ENCODE measurements at places on chromosomes 5 and 9. TPM values are rescaled to one million over a fixed set of nuclear protein-coding genes. Genes with fewer than 3 reads are reported as not detected.

The RELL2 gene
- polyA plus RNA-seq: 1.2 TPM

- DNase-seq: peak; percentile 83
Measured at GRCh38 chr9:14030375-14031059, 283.4 kb downstream of the NFIB start.

DNA sequence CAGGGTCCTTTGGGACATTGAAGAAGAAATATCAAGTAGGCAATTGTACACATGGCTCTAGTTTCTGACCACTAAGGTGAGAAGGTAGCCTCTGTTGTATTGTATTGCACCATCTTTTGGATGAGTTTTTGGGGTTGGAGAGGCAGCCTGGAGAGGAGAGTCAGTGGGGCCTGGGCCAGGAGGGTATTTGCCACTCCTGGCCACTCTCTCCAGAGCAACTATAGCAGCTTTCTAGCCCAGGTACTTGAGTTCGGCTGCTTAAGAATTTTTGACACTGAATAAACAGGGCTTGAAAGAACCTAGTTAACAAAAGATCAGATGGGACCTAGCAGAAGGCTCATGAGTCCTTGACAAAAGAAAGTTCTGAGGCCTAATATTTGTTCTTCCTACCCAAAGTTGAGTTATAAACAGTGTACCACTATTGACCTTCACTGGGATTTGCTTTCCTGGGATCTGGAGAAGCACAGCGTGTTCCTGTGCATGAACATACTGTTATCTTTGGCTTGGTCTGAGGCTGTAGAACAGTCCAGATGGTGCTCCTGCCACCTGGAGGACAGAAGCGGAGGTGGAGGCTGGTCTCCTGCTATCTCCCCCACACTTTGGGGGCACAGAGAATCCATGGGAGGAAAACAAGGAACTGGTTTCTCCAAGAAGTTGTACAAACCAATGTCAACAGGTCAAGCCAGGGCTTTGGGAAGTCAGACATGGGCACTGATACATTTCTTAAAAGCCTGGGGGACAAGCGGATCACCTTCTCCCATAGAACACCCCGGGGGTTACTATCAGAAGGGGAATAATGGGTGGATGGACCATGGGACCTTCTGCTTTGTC lies 110.4 kb upstream of the LIFR start:
- no peak for DNase-seq

GRCh38 chr5:6475626-6476312 lies 27.1 kb downstream of the UBE2QL1 start:
- DNase-seq: no peak

- no peak for DNase-seq
Measured at GRCh38 chr9:121780177-121781040, 129.0 kb downstream of the DAB2IP start.

The TAF1L gene
- polyA plus RNA-seq: 0.06 TPM

GRCh38 chr5:64784451-64785025 lies 15.8 kb downstream of the CWC27 start:
- peak; percentile 66 for DNase-seq

The PTGDS gene
- polyA plus RNA-seq: 27.8 TPM

DNA sequence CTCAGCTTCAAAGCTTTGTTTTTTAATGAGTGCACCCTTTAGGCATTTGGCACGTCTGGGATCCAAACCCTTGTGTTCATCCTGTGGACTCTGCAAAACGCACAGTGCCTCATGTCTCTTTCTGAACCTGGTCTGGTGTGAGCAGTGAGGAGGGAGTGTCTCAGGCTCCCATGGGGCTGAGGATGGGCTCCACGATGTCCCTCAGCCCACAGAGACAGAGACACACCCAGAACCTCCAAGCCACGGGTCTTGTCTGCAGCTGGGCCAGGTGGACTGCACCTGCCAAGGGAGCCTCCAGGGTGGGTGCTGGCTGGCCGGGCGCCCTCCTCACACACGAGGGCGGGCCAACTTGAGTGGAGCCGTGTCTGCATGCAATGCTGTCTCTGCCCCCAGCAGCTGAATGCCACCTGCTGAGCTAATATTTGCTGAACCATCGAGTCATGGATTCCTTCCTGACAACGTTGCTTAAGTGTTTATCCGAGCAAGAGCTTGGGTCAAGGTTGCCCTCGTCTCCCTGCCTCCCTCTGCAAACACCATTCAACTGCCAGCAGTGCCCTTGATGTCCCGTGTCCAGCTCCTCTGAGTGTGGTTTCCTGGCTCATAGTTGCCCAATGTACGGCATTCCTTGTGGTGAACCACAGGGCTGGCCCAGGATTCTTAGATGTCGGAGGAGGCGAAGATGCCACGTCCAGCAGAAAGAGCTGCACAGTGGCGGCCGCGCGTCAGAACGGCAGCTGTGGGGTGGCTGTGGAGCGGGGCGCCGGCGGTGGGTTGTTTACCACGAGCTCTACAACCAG lies 31.4 kb upstream of the LPCAT1 start:
- DNase-seq: no peak

GRCh38 chr9:91611582-91611981 lies 187.9 kb upstream of the NFIL3 start:
- no peak for DNase-seq

DNA sequence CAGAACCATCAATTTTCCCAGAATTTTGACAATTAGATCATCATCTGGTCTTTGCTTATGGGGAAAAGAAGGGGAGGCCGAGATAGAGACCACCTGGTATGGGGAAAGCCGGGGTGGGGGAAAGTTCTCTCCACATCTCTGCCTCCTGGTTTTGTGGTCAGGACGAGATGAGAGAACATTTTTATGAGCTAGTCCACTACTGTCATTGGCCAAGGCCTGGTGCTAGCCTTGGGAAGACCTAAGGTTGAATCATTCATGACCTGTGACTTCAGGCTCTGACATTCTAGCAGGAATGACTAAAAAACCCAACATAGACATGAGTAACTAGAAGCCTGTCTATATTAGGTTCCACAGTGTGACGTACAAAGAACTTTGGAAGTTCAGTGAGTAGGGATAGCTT lies 135.2 kb downstream of the PTTG1 start:
- DNase-seq: no peak

The PFN3 gene
- 1.1 TPM for polyA plus RNA-seq
